ENCODE measurements at places on chromosomes 2 and 18.

- no peaks in the 10 kb centered on the region for H3K36me3 ChIP-seq
- no peaks in the 10 kb centered on the region for H3K27me3 ChIP-seq
- DNase-seq, result no peak
- peaks cover 8% of the 10 kb centered on the region for H3K4me1 ChIP-seq
- H3K4me3 ChIP-seq, result no peak overlapping the region
These were observed 3.4 kb downstream of the SRBD1 start for GRCh38 chr2:45607701-45608100.

- no peaks in the 10 kb centered on the region for H3K27me3 ChIP-seq
- H3K27ac ChIP-seq, result no peak overlapping the region
- no peak overlapping the region for H3K4me3 ChIP-seq
- H3K36me3 ChIP-seq, result no peaks in the 10 kb centered on the region
These were observed 5.4 kb upstream of the TDRD15 start for GRCh38 chr2:21118302-21118920.

DNA sequence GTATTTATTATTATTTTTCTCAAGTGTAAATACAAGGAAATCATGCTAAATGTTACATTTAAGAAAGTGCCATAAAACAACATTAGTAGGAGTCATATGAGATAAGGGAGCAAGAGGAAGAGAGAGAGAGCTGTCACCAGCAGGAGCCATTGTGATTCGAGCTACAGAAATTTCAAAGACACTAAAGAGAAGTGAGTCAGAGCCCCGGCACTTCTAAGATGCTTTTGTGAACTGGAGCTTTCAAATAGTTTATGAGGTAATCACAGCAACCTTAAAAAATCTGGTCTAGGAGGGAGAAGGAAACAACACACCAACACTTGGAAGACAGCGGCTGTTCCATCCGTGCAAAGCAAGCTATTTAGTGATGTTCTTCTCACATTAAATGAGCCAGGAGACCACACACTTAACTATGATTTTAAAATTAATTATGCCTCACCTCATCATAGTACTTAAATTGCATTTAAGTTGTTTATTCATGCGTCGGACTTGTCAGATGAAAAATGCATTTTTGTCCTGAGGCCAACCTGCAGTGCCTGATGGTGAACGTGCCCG is 382.7 kb upstream of the SALL3 start:
- H3K27ac ChIP-seq, result peak overlapping the region; percentile 42
- no peaks in the 10 kb centered on the region for H3K27me3 ChIP-seq
- DNase-seq, result peak; percentile 18
- no peaks in the 10 kb centered on the region for H3K36me3 ChIP-seq
- no peak overlapping the region for H3K4me3 ChIP-seq
- H3K4me1 ChIP-seq, result no peaks in the 10 kb centered on the region

- H3K27ac ChIP-seq, result no peak overlapping the region
- H3K36me3 ChIP-seq, result no peaks in the 10 kb centered on the region
- H3K4me1 ChIP-seq, result no peaks in the 10 kb centered on the region
- H3K4me3 ChIP-seq, result no peak overlapping the region
These were observed 25.5 kb downstream of the PLEK start for GRCh38 chr2:68390586-68390985.

GRCh38 chr2:45345331-45346234 is 265.5 kb downstream of the SRBD1 start:
- H3K36me3 ChIP-seq, result no peaks in the 10 kb centered on the region
- no peak overlapping the region for H3K27ac ChIP-seq
- no peak for DNase-seq
- no peaks in the 10 kb centered on the region for H3K4me1 ChIP-seq
- no peak overlapping the region for H3K4me3 ChIP-seq

DNA sequence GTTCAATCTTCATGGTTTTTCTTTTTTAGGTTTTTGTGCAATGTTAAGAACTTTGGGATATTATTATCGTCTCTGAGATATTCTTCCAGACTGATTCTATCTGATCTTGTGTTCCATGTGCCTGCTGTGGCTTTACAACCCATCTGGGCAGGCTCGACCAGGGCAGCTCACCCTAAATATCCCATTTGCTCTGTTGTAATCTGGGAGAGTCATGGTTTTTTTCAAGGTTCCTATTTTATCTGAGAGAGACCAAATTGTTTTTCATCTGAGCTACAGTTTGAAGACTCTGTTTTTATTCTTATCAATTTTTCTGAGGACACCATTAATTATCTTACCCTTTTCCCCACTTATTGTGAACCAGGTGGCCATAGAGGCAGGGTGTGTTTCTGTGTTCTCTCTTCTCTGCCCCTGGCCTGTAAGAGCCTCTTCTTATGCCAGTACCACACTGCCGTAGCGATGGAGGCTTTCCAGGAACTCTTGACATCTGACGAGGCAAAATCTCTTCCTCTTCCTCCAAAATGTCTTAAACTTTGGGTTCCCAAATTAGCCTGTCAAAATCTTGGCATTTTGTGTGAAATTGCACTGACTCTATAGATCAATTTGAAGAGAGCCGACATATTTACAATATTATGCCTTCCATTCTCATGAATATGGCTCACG is 3.1 kb downstream of the SP140L start:
- H3K4me1 ChIP-seq, result peaks cover 13% of the 10 kb centered on the region
- H3K27ac ChIP-seq, result no peak overlapping the region
- H3K36me3 ChIP-seq, result no peaks in the 10 kb centered on the region
- no peaks in the 10 kb centered on the region for H3K27me3 ChIP-seq
- DNase-seq, result no peak

DNA sequence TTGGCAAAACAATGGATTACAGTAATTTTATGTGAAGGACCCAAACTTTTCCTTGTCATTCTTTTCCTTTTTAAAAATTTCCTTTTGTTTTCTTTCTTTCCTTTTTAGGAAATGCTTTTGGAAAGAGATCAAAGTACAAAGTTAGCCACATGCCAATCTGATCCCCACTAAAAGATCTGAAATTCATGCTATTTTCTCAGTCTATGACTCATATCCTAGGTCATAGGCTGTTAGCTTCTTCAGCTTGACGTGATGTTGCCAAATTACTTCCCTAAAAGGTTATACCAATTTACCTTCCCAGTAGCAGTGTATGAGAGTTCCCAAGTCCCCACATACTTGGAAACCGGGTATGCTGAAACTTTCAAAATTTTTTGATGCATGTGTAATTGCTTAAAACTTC is 355.3 kb downstream of the INSIG2 start:
- H3K4me1 ChIP-seq, result peaks cover 18% of the 10 kb centered on the region
- no peak overlapping the region for H3K4me3 ChIP-seq
- peak; percentile 92 for DNase-seq
- no peaks in the 10 kb centered on the region for H3K27me3 ChIP-seq

GRCh38 chr2:71702071-71702970 is 249.0 kb downstream of the DYSF start:
- H3K27me3 ChIP-seq, result peaks cover 10% of the 10 kb centered on the region
- DNase-seq, result no peak
- H3K36me3 ChIP-seq, result no peaks in the 10 kb centered on the region

- DNase-seq, result no peak
- H3K36me3 ChIP-seq, result no peaks in the 10 kb centered on the region
- peaks cover 13% of the 10 kb centered on the region for H3K4me1 ChIP-seq
- H3K27ac ChIP-seq, result no peak overlapping the region
- no peaks in the 10 kb centered on the region for H3K27me3 ChIP-seq
- H3K4me3 ChIP-seq, result no peak overlapping the region
These were observed 34.4 kb upstream of the SMAD7 start for GRCh38 chr18:48985161-48985560.

GRCh38 chr2:145789636-145790035 is 1269.7 kb upstream of the ZEB2 start:
- no peaks in the 10 kb centered on the region for H3K27me3 ChIP-seq
- H3K4me3 ChIP-seq, result no peak overlapping the region
- H3K36me3 ChIP-seq, result no peaks in the 10 kb centered on the region
- no peaks in the 10 kb centered on the region for H3K4me1 ChIP-seq

DNA sequence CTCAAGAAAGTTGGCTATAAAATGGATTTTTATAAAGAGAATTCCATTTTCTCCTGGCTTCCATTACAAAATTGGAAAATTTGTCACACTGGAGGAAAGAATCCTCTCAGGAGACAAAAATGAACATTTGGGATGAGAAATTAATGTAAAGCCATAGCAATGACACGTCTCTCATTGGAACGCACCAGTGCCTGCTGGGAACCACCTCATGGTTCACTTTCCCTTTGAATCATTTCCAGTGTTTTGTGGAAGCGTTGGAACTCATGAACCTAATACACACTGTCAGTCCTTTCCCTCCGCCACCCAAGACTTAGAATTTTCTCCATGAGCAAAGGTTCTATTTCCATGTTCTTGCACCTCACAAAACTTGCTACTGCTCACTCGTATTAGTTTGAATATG is 21.0 kb upstream of the NRP2 start:
- peak overlapping the region; percentile 29 for H3K27ac ChIP-seq
- H3K27me3 ChIP-seq, result no peaks in the 10 kb centered on the region
- no peaks in the 10 kb centered on the region for H3K36me3 ChIP-seq
- H3K4me3 ChIP-seq, result no peak overlapping the region

DNA sequence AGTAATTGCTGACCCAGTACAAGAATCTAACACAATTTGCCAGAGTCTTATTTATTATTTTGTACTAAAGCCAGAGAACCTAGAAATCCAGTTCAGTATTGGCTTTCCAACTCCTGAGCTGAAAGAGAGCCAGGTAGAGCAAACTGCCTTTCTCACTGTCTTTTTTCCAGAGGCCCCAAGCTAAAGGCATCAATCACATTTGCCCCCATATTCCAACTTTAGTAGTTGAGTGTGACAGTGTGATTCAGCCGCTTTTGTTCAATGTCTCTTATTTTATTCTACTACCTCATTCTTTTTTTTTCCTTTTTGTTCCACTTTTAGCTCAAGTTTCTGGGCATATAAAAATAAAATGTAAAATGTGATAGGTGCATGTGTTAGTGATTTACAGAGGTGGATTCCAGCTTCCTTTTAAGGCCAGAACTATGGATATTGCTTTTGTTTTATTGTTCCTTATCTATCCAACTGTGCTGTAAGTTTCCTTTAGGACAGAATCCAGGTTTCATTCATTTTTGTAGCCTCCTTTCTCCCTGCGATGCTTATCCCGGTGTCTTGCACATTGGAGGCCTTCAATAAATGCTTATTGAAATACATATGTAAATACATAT is 153.0 kb downstream of the ZEB2 start:
- H3K27me3 ChIP-seq, result no peaks in the 10 kb centered on the region
- H3K36me3 ChIP-seq, result no peaks in the 10 kb centered on the region
- no peak overlapping the region for H3K27ac ChIP-seq
- DNase-seq, result no peak
- H3K4me1 ChIP-seq, result peaks cover 20% of the 10 kb centered on the region

- DNase-seq, result no peak
- peaks cover 26% of the 10 kb centered on the region for H3K4me1 ChIP-seq
- no peak overlapping the region for H3K27ac ChIP-seq
- H3K27me3 ChIP-seq, result no peaks in the 10 kb centered on the region
These were observed 384.7 kb downstream of the FIGN start for GRCh38 chr2:163351143-163351542.

DNA sequence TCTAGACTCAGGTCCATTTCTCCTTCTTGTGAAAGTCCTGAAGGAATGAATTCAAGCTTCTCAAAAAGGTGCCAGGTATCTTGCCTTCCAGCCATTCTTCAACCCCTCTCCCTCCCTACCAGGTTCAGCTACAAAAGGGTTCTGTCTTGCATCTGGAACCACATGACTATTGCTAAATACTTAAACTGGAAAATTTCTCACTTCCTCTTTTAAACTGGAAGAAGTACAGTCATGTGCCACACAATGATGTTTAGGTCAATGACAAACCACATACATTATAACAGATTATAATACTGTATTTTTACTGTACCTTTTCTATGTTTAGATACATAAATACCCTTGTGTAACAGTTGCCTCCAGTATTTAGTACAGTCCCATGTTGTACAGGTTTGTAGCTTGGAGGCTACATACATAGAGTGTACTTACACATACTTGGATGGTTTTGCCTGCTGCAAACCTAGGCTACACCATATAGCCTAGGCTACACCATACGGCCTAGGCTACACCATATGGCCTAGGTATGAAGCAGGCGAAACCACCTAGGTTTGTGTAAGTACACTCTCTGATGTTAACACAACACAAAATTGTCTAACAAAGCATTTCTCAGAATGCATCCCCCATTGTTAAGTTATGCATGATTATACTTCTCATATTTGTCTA is 142.0 kb upstream of the DNMT3A start:
- peaks cover 10% of the 10 kb centered on the region for H3K4me1 ChIP-seq
- no peak overlapping the region for H3K27ac ChIP-seq
- no peaks in the 10 kb centered on the region for H3K36me3 ChIP-seq
- no peak for DNase-seq
- H3K27me3 ChIP-seq, result no peaks in the 10 kb centered on the region

- no peaks in the 10 kb centered on the region for H3K4me1 ChIP-seq
- H3K27me3 ChIP-seq, result no peaks in the 10 kb centered on the region
- no peak for DNase-seq
- H3K36me3 ChIP-seq, result no peaks in the 10 kb centered on the region
- H3K27ac ChIP-seq, result no peak overlapping the region
These were observed 1680.6 kb upstream of the LRRTM1 start for GRCh38 chr2:81984969-81985637.

GRCh38 chr2:109375656-109376055 is 238.1 kb downstream of the SEPTIN10 start:
- no peaks in the 10 kb centered on the region for H3K36me3 ChIP-seq
- H3K27me3 ChIP-seq, result no peaks in the 10 kb centered on the region
- H3K27ac ChIP-seq, result no peak overlapping the region
- H3K4me1 ChIP-seq, result peaks cover 3% of the 10 kb centered on the region
- DNase-seq, result no peak

DNA sequence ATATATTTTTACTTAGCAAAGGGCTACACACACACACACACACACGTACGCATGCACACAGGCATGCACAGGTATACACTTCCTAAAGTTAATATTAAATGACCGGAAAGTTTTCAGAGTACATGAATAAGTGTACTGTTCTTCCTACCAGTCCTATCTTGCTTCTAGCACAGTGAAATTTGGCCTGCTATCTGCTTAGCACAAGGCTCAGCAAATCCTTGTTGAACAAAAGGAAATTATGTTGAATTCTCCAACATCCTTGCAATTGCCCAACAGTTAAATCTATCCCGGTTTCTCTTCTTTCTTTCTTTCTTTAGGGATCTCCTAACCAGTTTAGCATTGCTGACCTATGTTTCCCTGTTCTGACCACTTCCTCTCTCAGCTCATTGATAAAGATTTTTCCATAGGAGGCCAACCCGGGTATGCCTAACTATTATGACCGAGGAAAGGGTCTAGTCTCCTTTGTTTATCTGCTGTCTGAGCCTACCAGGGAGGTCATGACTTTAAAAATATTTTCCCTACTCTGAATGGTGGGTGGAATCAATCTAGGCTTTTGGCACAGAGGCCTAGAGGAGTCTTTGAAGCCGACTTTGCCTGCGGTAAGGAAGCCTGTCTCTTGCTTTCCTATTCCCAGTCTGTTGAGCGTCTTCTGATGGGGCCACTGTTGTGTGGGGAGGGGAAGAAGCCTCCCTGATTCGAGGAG is 400.7 kb downstream of the HRH4 start:
- H3K27me3 ChIP-seq, result no peaks in the 10 kb centered on the region
- no peaks in the 10 kb centered on the region for H3K36me3 ChIP-seq
- H3K27ac ChIP-seq, result no peak overlapping the region
- H3K4me1 ChIP-seq, result no peaks in the 10 kb centered on the region

GRCh38 chr2:62270728-62271127 is 74.8 kb downstream of the B3GNT2 start:
- H3K27me3 ChIP-seq, result no peaks in the 10 kb centered on the region
- H3K4me1 ChIP-seq, result peaks cover 6% of the 10 kb centered on the region
- H3K4me3 ChIP-seq, result no peak overlapping the region
- DNase-seq, result no peak
- no peak overlapping the region for H3K27ac ChIP-seq

All from astrocyte (in vitro differentiated cells and primary cell).